ENCODE measurements at places on chromosomes 16 and 17.

DNA sequence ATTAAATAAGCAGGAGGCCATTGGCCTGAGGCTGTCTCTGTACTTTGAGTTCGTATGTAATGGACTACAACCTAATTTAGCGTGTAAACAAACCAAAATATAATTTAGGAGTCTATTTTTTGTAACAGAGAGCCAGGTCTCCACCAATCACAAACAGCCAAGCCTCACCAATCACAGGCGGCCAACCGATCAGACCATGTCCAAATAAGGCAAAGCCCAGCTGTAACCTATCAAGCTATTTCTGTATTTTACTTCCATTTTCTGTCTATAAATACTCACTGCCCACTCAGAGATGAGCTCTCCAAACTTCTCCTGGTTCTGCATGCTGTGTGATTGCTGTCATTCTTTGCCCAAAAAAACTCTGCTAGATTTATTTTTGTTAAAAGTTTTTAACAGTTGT lies 322.7 kb downstream of the NPIPA8 start:
- DNase-seq: no peak

- no peak for DNase-seq
Observed at GRCh38 chr16:19805459-19806162, 79.0 kb downstream of the GPRC5B start.

- DNase-seq: no peak
Observed at GRCh38 chr17:17525956-17526355, 29.8 kb upstream of the RASD1 start.

DNA sequence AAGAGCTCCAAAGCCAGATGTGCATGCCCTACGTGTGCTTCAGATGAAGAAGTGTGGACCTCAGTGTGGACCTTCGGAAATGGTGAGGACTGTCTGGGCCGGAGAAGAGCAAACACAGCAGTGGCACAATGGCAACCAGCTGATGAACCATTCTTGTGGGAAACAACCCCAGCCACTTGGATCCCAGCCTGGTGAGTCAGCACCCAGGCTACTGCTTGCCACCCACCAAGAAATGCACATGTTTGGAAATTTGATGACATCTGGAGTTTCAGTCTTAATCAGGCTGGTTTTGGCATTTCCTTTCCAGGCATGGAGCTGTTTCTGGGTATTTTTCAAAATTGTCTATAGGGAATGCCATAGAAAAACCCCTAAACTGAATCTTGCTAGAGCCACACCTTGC lies 42.7 kb downstream of the DYNLRB2 start:
- peak; percentile 57 for DNase-seq

- DNase-seq: no peak
Observed at GRCh38 chr17:42018988-42019387, 902 bp upstream of the NKIRAS2 start.

DNA sequence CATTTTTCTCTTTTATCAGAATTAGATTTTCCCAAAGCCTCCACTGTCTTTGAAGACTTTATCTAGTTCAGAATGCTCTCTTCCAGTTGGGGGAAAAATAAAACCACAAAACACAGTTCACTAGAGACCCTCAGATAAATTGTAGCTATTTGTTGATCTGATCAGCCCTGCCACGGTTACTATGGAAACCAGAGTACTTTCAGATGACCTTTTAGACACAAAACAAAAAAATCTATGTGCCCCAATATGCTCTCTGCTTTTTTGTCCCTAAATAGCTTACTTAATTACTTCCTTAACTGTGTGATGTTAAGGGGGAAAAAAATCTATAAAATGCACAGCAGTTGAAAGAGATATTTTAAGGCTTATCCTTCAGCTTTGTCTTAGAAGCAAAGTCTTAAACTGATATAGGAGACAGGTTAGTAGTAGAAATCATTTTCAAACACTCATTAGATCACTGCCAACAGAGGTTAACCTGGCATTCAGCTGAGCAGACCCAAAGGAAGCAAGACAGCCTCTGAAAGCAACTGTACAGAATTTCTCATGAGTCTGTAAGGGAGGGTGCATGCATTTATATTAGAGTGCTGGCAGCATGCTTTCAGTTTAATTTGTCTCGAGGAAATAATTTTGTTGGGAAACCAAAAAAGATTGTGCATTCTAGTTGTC lies 129.9 kb upstream of the CACNG5 start:
- DNase-seq: no peak

DNA sequence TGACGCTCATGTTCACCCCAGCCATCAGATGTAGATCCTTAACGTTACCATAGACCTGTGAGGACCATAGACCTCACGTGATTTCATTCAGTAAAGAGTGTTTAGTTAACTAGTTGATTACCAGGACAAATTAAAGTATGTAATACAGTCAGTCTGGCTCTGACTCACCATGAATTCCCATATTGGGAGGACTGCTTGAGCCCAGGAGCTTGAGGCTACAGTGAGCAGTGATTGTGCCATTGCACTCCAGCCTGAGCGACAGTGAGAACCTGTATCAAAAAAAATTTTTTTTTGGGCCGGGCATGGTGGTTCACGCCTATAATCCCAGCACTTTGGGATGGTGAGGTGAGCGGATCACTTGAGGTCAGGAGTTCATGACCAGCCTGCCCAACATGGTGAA lies 13.5 kb upstream of the FA2H start:
- no peak for DNase-seq

DNA sequence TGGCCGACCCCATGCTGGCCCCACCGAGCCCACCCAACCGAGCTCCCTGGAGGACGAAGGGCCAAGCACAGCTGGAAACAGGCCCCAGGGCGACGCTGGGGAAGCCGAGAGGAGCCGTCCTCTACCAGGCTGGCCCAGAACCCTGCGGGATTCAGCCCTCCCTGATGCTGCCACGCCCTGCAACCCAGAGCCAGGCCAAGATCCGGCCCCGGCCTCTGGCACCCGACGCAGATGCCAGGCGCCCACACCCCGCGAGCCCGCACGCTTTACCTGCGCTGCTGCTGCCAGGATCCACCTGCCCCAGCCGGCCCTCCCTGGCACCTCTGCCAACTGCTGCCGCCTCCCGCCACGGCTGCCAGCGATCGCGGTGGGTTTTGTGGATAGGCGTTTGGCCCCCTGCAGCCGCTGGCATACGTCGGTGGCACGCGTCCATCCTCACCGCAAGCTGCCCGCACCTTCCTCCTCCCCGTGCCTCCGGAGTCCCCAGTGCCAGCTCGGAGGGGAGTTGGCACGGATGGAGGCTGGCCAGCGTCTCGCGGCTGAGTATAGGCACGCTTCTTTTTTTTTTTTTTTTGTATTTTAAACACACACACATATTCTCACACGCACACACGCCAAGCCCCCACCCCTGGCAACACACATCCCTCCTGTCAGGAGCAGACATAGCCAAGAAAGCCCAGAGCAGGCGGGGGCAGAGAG lies 41.3 kb upstream of the ACSF3 start:
- DNase-seq: no peak

- no peak for DNase-seq
Observed at GRCh38 chr17:42429726-42430447, 6.8 kb upstream of the CAVIN1 start.

GRCh38 chr16:86581458-86581857 lies 3.1 kb downstream of the FOXL1 start:
- peak; percentile 48 for DNase-seq

DNA sequence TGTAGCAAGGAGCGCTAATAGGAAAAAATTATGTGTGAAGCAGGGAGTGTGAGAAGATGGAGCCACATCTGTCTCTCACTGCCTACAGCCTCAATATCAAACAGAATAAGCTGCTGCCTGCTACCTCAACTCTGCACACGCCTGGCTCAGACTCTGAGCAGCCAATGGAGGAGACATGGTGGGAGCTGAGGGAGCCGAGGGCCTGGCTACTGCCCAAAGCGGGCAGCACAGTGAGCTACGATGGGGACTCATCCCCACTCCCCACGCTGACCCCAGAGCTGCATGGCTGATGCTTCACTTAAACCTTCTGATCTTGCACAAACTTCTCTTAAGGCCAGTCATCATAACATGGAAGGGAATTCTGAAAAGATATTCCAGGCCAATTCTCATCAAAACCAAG lies 11.1 kb upstream of the FLYWCH2 start:
- no peak for DNase-seq

GRCh38 chr16:84460406-84461028 lies 43.9 kb downstream of the MEAK7 start:
- DNase-seq: no peak

GRCh38 chr16:67184995-67185650 lies 1.4 kb upstream of the MATCAP1 start:
- DNase-seq: peak; percentile 93

DNA sequence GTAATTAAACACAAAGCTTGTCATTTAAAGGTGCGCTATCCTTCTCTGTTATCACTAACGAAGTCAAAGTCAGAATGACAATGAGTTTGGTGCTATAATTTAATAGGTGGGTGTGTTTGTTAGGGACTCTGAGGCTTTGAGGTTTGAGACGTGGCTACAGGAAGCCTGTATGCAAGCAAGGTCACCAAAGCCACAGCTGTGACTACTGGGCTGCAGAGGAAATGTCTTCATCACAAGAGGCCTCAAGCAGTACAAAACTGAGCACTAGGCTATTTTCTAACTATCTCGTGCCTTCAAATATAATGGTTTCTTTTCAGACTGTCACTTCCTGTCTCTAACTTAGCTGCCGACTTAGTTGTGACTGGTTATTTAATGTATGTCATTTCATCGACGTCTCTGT lies 141.2 kb downstream of the AATF start:
- no peak for DNase-seq

DNA sequence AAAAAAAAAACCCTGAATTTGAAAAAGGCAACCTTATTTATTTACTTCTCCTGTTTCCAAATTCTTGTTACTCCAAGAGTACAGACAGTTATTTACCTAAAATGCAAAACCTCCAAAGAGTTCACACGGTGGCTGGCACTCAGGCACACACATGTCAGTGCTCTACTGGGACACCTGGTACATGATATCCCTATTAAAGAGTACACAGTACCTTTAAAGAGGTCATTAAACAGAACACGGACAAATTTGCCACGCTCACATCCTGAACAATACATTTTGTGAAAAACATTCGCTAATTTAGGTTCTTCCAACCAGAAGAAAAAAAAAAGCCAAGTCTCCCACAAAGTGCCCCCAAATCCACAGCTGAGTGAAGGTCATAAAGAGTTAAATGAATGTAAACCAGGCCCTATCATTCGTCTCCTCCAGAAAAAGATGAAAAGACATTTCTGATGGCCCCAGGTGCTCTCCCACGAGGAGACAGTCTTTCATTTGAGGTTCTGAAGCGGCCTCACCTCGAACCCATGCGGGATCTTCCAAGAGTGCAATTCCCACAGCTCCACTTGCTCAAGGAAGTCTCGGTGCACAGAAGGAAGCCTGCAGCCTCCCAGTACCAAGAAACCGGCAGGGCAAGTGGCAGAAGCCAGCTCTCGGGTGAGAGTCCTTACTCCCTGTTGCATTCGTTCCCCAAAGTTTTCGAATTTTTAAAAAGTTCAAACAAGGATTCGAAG lies 993 bp downstream of the ERN1 start:
- peak; percentile 49 for DNase-seq

Data from cardiac fibroblast (primary cell).